ENCODE measurements at places on chromosomes 1 and 21.

DNA sequence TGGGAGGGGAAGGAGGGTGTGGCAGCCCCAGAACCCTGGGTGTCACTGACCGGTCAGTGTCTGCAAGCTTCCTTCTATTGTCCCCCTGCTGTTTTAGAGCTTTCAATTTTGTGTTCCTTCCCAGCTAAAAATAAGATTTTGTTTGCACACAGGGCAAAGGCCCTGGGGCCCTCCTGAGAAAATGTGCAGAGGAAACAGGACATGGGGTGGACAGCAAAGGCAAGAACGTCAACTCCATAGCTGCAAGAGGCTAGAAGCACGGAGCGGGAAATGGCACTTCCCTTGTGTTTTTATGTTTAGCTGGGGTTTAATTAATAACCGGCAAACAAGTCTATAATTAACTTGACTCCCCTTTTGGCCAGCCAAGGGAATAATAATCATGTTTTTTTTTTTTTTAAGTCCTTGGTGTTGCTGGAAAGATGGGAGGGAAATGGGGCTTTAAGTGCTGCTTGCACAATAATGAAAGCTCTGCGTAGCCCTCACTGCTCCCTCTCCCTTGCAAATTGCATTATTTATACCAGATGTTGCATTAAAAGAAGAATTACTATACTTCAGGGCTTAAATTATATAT, 261.4 kb upstream of the USP24 start:
- no peak for DNase-seq

DNA sequence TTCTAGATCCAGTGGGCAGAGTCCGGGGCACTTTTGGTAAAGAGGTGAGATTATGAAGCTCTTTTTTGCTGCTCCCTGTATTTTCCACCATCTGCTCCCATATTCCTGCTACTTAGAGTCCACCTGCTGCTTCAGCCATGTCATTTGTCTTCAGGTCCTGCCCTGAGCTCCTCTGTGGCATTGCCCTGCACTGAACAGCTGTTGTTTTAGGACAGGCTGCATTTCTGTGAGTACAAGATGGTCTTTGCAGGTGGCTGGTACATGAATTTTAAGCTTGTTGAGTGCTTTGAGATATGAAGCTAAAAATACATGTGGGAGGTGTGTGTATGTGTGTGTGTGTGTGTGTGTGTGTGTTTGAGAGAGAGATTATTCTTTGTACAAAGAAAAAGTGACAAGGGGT, 21.9 kb downstream of the MT1HL1 start:
- DNase-seq: no peak

DNA sequence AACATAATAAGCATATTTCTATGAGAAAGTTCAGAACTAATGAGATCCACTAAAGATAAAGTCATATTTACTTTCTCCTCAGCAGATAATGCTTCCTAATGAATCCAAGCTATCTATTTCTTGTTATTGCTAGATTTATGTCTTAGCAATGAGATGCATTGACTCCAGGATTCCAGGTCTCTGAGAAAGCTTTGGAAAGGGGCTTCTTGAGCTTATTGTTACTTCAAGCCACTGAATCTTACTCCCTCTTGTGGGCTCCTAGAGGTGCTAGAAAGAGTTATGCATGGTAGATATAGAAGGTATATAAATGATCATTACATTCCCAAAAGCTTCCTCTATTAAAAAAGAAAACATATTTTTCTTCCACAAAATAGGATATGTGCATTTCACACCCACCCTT, 246.4 kb upstream of the ADAMTS5 start:
- no peak for DNase-seq

DNA sequence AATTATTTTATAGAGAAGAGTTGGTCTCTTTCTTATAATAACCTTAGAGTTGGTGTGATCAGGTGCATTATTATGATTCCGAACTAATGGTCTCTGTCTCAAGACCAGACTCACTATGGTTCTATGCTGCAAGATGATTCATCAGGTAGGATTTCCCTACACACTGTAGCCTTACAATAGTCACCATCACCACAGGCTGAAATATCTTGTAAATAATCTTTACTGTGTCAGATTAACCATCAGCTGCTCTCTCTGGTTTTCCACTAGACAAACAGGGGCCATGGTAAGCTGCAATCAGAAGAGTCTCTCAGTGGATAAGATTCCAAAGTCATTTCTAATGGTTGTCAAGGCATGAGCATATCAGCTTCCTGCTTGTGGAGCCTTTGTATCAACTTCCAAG, 4.4 kb upstream of the GBP4 start:
- DNase-seq: peak; percentile 21

DNA sequence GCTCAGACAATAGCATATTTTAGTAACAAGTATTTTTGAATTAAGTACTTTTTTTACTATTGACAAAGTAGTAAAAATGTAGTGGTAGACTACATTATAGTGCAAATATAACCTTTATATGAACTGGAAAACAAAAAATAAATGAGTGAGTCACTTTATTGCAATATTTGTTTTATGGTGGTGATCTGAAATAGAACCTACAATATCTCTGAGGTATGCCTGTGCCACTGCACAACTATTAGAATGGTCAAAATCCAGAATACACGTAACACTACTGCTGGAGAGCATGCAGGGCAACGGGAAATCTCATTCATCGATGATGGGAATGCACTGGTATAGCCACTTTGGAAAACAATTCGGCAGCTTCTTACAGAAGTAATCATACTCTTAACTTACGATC, 349.0 kb upstream of the NCAM2 start:
- no peak for DNase-seq

DNA sequence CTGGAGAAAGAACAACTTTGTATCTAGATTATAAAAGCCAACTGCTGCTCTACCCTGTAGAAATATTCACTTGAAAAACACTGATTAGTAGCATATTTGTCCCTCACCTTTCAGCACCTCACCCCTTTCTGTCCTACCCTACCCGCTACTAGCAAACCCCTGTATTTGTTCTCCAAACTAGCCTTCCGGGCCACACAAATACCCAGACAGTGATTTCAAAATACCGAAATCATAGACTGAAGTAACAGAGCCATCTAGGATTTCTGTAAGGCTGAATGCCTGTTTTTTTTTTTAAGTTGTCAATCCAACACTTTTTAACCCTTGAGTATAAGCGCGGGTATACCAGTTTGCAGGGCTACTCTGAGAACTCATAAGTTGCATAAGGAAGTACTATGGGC, 398 bp upstream of the DPT start:
- no peak for DNase-seq

DNA sequence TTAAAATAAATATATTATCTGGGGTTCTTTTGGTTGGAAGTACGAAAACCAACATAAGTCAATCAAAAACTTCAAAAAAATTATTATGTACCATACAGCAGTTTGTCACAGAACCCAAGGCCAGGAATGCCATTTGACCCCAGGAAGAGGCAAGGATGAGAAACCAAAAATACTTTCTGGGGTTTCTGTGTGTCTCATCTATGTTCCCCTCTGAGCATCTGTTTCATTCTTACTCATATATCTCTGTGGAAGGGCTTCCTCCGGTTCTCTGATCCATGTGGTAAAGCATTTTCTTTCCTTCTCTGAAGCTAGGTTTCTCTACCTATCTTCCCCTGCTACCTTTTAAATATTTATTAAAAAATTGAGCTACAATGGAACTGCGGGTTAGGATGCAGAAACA, 9.8 kb upstream of the FCRL1 start:
- no peak for DNase-seq

- no peak for DNase-seq
Observed at GRCh38 chr1:210043058-210043457, 105.0 kb downstream of the SYT14 start.

- no peak for DNase-seq
Observed at GRCh38 chr1:244021427-244021826, 29.7 kb upstream of the ZBTB18 start.

- no peak for DNase-seq
Observed at GRCh38 chr1:8787218-8787617, 30.2 kb downstream of the RERE start.

- no peak for DNase-seq
Observed at GRCh38 chr1:45685308-45686014, 872 bp downstream of the GPBP1L1 start.

DNA sequence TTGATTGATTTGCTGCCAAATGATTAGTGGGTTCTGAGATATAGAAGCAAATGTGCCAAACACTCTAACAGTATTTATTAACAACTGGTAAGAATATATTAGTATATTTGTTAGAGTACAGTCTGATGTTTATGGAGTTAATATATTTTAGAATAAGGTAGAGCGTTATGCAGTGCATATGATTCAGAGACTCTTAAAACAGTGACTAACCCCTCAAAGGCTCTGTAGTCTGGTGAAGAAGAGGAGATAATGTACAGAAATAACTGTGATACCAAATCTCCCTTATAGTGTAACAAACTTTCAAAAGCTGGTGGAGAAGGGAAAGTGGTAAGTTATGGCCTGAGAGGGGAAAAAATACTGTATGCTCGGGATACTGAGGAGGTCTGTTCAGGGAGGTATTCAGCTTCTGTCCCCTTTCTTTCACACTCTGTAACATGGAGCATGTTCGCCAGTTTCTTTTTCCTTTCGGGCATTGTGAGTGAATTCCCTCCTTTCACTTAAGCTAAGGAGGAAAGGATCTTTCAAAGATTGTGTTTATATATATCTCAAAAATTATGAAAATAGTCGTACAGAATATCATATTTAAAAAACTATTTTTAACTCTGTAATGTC, 121.2 kb downstream of the ADGRL2 start:
- no peak for DNase-seq

GRCh38 chr21:45737485-45738166, 94.1 kb downstream of the PCBP3 start:
- DNase-seq: no peak

DNA sequence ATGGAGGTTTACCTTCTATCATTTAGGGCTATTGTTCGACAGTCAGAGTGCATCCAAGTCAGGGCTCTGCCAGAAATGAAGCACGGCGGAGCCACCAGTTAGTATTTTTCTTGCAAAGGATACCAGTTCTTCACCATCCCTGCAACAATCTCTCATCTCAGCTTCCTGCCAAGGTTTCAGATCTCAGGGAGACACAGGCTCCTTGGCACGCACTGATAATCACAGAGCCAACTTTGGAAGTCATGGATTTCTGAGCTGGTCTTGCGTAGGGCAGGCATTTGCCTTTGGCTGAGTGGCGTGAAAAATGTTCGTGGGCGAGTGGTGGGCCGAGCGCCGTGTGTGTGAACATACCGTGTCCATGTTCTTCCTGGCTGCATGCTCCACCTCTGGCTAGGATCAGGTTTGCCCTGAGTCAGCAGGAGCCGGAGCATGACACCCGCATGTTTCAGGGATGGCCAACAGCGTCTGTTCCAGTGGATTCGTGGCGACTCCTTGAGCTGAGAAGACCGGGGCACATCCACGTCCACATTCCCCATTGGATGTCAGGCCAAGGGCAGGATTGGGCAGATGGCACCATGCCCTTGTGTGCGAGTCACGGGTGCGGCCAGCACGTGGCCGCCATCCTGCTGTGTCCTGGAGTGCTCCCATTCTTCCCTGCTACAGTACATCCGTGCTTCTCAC, 118.5 kb upstream of the C1orf174 start:
- no peak for DNase-seq

- no peak for DNase-seq
Observed at GRCh38 chr1:234725177-234726132, 115.5 kb upstream of the IRF2BP2 start.

GRCh38 chr1:178011465-178011828, 41.6 kb upstream of the SEC16B start:
- no peak for DNase-seq

DNA sequence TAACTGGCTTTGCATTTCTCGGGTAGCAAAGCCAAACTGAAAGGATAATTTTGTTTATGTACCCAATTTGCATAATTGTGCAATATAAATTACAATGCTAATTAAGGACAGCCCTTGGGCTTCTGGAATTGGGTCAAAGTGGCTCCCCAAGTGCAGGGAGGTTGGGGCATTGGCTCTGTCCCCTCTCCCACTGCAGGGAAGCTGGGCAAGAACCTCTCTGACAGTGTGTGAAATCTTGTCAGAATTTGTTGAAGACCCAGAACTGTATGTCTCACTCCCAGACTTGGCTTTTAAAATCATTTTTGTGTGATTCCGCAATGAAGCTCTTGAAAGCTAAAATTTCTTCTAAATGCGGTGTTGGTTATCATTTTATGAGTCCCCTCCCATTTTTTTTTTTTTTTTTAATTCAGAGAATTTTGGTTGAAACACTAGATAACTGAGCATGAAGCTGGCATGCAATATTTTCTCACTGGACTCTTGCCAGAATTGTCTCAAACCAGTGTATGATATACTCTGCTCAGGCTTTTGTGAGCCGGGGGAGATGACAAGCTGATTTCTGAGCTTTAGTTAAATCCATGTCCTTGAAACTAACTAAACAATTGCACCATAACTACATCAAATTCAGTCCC, 878.9 kb upstream of the CXADR start:
- no peak for DNase-seq

- no peak for DNase-seq
Observed at GRCh38 chr1:153793261-153793972, 18.2 kb downstream of the SLC27A3 start.

- no peak for DNase-seq
Observed at GRCh38 chr1:26102119-26102518, 9.5 kb upstream of the PDIK1L start.

Data from NCI-H187 treated with DMSO at 0.1 percent for 48 hours (cell line).